ENCODE measurements at places on chromosomes 7 and 10.

- no peak for DNase-seq
These were observed 141.1 kb downstream of the MAPK8 start for GRCh38 chr10:48447356-48448215.

- DNase-seq: no peak
These were observed 377.0 kb upstream of the NUPR2 start for GRCh38 chr7:56493196-56493595.

- no peak for DNase-seq
These were observed 696.9 kb upstream of the NRP1 start for GRCh38 chr10:34031400-34031799.

DNA sequence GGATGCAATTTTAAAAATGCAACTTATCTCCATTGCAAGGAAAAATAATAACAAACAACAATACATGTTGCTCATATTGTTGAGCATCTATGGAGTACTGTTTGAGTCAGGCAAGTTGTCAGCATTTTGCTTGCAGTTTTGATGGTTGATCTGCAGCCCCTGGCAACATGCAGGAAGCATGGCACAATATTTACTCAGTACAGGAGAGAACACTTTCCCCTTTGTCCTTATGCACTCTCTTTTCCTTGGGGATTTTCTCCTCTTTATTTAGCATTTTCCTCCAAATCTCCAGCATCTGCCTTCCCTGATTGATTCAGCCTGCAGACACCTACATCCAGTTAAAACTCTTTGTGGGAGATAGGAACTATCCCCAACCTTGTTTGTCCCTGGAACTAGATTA, 620.5 kb upstream of the LRRN3 start:
- DNase-seq: no peak

GRCh38 chr7:129845178-129845971, 107.4 kb downstream of the UBE2H start:
- no peak for DNase-seq
